Muscle of back (tissue), 13 donors: ENCODE measurements at places on chromosomes 1 and 21.

DNA sequence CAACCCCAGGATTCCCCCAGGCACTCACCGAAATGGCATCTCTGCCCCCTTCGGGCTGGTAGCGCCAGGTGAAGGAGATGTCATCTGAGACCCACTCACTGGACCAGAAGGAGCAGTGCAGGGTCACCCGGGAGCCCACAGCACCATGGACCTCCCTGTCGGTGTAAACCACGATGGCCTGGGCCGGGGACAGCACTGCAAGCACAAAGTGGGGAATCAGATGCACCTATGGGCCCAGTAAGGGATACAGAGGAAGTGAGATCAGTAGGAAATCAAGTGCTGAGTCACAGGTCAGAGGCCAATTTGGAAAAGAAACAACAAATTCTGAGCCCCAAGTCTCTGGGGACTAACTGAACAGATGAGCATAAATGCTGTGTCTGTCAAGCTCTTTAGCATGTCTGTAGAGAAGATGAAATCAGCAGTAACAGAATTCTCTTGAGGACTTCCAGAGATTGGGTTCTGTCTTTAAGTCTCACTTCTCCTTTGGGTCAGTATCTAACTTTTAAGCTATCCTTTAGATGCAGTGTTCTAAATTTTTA lies 2.5 kb downstream of the MPZ start:
- DNase-seq = peak; percentile 37

GRCh38 chr1:89041119-89041641 lies 18.5 kb upstream of the GBP3 start:
- no peak for DNase-seq

DNA sequence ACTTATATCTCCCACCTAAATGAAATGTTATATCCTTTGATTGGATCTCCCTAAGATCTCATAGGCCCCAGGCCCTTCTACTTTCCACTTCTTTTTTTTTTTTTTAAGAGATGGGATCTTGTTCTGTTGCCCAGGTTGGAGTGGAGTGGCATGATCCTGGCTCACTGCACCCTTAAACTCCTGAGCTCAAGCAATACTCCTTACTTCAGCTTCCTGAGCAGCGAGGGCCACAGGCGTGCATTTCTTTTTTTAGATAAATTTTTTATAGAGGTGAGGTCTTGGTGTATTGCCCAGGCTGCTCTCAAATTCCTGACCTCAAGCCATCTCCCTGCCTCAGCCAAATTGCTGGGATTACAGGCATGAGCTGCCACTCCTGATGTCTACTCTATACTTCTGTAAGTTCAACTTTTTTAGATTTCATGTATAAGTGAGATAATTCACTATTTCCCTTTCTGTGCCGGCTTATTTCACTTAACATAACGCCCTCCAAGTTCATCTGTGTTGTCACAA lies 987.5 kb upstream of the NCAM2 start:
- peak; percentile 17 for DNase-seq

GRCh38 chr1:117124661-117125060 lies 3.1 kb upstream of the TRIM45 start:
- no peak for DNase-seq

DNA sequence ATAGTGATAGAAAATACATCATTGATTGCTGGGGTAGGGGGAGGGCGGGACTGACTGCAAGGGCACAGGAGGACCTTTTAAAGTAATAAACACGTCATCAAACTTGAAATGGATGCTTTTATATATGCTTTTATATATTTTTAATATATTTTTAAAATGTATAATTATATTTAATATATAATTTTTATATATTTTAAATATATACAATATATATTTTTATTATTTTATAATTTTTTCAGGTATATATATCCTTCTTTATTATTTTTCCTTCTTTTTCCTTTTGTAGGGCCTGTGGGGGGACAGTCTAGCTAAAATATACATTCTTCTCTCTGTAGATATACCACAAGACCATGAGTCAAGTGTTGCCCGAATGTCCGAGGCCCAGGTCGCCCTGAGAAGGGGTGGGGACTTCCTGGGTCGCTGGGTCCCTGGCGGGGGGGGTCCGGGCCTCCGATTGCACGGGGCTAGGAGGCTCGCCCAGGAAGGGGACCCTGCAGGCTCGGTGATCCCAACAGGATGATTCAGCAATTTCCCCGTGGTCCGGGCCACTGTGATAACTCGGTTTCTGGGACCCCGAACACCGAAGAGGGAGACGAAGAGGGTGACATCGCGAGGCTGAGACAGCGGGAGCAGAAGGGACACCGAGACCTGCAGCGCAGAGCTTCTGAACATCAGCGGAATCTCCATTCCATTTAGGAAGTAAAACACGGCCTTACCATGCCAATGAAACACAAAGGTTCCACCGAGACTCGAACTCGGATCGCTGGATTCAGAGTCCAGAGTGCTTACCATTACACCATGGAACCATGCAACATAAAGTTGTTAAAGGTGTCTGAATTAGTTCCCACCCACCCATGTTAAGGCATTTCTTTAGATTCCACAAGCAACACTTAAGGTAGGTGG lies 112.5 kb upstream of the NBPF11 start:
- peak; percentile 36 for DNase-seq

DNA sequence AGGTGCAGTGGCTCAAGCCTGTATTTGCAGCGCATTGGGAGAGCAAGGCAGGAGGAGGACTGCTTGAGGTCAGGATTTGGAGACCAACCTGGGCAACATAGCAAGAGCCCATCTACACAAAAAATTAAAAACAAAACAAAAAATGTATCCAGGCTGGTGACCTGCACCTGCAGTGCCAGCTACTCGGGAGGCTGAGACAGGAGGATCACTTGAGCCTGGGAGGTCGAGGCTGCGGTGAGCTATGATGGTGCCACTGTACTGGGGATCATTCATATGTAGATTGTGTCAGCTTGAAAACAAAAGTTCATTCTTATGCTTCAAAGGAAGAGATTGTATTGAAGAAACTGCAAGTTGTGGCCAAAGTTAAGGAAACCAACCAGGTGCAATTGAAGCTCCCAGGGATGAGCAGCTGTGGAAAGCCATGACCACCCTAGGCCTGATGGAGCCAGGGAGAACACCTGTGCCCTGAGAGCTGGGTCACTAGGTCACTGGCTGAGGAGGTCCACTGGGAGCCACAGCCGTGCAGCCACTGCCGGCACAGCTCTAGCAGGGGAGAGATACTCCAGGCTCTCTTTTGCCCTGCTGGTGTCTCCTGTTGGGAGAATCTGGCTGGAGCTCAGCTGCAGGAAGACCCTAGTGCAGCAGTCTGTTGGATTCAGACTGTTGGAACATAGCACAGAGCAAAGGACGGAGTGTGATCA lies 13.3 kb upstream of the BRWD1 start:
- no peak for DNase-seq

- DNase-seq = no peak
These were observed 1208.3 kb upstream of the B3GALT2 start for GRCh38 chr1:194394676-194395075.
